ENCODE measurements at places on chromosomes 11 and 22.

DNA sequence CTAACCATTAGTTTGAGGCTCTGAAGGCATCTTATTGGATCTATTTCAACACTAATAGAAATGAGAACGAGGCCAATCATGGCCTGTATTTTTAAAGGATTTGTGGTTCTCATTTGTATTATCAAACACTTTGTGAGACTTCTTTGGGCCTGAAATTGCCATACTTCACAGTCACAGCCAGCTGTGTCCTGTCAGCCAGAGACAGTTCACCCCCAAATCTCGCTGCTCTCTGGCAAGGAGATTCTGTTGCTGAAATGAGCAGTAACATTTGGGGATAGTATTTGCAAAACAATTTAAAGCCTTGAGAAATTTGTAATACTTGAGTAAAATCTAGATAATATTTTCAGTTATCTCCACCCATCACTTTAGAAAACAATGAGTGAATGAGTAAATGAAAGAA, 26.9 kb upstream of the TENM4 start:
- DNase-seq = no peak

- no peak for DNase-seq
These were observed 51.7 kb upstream of the OR9Q1 start for GRCh38 chr11:57972013-57972367.

DNA sequence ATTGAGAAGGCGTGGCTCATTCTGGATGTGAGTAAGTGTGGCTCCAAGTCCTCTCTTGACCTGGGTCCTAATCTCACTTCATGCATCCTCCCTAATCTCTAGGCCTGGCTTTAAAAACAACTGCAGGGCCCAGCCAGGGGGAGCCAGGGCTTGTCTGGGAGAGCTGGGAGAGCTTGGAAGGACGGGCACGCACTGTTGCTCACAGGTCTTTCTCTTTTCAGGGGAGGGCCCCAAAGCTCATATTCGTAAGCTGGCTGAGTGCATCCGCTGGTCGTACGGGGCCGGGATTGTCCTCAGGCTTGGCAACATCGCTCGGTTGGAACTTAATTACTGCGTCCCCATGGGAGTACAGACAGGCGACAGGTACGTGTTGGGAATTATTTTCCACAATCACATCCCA, 34.1 kb upstream of the PARVB start:
- DNase-seq = no peak

DNA sequence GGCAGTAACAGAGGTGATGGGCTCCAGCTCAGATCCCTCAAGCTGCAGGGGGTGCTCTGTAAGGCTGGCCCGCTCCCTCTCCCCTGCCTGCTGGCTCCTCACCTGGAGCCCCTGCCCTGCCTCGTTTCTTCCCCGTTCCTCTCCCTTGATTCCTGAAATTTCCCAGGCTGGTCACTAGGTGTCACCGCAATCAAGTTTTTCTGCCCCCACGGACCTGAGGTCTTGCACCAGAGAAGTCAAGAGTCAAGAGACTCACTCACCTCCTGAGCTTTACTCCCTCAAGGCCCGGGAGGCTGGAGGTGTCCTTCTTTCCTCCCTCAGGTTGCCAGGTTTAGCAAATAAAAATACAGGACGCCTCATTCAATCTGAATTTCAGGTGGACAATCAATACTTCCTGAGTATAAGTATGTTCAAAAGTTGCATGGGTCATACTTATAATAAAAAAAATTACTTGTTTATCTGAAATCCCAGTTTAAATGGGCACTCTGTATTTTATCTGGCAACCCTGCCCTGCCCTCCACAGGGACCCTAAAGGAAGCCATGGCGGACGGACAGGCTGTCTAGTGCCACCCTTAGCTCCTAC, 69.2 kb downstream of the SCUBE1 start:
- peak; percentile 55 for DNase-seq

DNA sequence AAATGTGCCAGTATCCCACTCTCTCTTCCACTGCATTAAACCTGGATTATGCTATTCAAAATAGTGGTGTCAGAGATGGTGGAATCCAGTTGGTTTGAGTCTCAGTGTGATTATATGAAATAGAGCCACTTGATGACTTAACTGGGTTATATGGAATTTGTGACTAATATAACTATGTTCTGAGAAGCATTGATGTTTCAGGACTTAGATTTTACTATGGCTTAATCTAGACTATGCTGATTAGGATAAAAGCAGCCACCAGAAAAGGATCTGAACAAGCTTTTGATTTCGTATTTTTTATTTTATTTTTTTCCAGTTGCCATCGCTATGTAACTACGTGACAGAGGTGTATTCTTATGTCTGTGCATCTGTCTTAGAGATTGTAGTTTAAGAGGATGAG, 39.1 kb downstream of the MS4A6A start:
- DNase-seq = no peak

DNA sequence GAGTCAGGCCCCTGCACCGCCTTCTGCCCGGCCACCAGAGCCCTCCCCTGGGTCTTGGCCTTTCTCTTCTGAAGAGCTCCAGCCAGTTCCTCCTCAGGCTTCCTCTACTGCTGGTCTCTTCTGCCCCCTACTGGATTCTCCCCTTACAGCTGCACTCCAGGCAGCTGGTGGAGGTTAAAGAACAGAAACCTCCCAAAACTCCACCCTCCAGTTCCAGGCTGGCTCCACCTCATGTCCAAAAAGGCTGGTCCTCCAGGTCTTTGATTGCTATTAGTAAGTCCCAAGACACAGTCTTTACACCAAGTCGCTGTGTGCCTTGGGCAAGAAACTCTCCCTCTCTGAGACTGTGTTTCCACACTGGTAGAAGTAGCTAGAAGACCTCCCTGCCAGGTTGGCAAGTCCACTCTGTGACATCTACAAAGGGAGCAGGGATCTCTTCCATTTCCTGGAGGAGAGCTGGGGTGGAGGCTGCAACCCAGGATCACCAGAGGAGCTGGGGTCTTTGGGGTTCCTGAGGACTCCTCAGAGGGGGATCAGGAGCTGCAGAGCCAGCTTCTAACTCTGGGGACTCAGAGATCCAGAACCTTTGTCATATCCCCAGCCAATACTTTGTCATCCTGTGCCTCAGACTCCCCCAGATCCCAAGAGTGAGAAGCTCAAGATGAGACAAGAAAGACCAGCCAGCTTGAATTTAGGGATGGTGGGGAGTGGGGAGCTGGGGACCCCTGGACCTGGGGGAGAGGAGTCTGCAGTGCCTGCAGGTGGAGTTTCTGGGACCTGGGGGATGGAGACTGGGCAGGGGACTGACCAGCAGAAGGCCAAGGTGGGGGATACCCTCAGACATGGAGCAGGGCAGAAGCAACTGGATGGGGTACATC, 3.4 kb upstream of the IGLL5 start:
- peak; percentile 28 for DNase-seq

- no peak for DNase-seq
These were observed 83.3 kb downstream of the GRIA4 start for GRCh38 chr11:105693075-105693759.

GRCh38 chr22:50548040-50548920, 2.6 kb downstream of the KLHDC7B start:
- peak; percentile 72 for DNase-seq

DNA sequence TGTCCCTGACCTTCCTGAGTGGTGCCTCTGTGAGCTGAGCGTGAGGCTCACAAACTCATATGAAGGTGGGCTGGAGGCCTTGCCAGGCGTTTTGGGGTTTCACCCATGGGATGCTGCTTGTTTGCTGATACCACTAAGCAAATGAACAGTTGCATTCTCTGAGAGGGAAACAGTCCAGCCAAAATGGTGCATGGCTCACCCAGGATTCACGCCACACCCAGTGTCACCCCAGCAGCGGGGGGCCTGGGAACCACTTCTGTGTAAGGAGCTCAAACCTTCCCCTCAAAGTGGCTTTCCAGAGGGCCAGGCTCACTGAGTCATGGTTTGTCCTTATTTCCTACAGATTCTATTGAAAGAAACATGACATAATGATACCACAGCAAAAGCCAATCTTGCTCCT, 928.1 kb downstream of the TBC1D22A start:
- DNase-seq = no peak

DNA sequence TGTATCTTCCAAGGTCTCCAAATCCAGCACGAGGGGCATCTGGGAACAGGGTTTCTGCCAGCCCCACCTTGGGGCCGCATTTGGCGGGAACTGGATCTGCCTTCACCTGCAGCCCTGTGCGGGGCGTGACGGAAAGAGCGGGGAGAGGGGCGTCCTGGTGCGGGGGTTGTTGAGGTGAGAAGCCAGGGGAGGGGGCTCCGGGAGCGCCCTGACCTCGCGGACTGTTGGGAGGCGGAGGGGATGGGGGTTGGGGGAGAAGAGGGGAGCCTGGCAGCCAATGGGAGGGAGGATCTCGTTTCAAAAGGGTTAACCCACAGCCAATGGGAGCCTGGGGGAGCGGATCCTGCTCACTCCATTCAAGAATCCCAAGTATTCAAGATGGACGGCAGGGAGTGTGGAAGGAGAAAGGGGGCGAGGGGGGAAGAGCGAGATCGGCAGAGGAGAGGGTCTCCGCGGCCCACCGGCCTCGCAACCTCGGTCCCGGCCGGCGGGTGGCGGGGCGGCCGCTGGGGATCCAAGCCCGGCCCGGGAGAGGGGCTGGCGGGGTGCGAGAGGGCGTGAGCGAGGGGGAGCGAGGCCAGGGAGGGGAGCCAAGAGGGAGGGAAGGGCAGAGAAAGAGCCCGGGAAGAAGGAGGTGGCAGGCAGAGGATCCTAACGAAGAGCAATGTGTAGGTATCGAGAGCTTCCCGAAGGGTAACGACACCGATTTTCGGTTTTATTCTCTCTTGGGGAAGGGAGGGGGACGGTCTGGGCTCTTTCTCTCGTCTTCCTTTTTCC, 11.5 kb downstream of the YPEL4 start:
- DNase-seq = no peak

- DNase-seq = no peak
These were observed 40.9 kb downstream of the GALNT18 start for GRCh38 chr11:11580841-11581411.

- DNase-seq = no peak
These were observed 14.1 kb downstream of the SPECC1L start for GRCh38 chr22:24284747-24285203.

- no peak for DNase-seq
These were observed 835 bp upstream of the RHOD start for GRCh38 chr11:67055812-67056211.

DNA sequence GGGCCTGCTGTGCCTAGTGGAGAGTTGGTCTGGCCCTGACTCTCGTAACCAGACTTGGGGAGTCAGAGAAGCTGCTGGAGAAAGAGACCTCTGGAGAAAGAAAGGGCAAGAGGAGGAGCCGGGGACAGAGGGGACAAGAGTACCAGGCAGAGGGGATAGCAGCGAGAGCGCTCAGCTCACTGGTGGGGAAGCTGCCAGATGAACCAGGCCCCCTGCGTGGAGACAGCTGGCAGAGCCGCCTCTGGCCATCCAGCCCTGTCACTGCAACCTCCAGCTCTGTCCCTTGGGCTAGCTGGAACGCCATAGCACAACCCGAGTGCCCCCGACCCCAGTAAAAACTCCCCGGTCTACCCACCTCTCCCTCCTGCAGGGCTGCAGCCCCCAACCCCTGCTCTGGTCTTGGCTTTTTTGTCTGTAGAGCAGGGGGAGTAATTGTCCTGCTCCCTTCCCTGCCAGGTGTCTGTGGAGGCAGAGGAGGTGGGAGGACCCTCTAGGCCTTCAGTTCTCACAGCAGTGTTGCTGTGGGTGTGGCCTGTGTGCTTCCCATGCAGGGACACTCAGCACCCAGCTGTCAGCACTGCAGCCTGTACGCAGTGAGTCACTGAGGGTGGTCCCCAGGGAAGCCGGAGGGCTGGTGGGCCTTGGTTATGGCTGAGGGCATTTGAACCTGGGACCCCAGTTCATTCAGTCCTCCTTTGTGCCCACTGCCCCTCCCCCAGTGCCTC, 4.8 kb upstream of the SUN2 start:
- no peak for DNase-seq
